Natural killer cell (primary cell): ENCODE measurements at places on chromosomes 2 and 18. TPM values are rescaled to one million over a fixed set of nuclear protein-coding genes. Genes with fewer than 3 reads are reported as not detected.

The GAREM2 gene
- total RNA-seq: 7.1 TPM

The SUCLG1 gene
- total RNA-seq: 54.6 TPM

The ATOH8 gene
- 0.23 TPM for total RNA-seq

The SCYGR4 gene
- total RNA-seq: not detected

The CBLN2 gene
- not detected for total RNA-seq

The VIL1 gene
- total RNA-seq: 1.6 TPM

The PPP1R1C gene
- total RNA-seq: not detected

The MAL gene
- 0.54 TPM for total RNA-seq

DNA sequence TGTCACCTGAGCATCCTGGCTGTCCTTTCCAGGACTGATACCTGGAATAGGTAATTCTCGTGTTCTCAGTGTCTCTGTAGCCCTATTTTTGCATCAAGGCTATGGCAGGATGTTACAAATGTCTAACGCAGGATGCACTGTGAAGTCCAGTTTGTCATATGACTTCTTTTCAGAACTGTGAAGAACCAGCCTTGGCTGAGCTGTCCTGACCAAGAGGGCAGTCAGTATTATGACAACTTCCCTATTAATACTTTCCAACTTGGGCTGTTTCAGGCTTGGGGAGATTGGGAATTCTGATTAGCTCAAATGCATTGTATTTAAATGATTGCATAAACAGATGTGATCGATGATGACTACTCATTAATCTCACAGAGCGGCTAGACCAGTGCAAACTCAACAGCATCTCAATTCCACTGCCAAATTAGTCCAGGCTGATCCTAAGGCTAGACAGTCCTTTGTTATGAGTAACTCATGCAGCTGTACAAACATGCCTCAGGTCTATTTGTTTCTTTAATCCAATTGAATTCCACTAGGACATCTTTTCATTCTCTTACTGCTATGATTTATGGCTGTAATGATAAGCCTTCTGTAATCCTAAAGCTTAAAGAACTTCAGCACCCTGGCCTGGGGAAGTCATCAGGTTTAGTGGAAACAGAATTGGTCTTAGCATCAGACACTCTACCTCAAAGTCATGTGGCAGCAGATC lies 331.6 kb downstream of the KCNS3 start:
- H3K4me1 ChIP-seq: no peaks in the 10 kb centered on the region
- H3K27me3 ChIP-seq: no peaks in the 10 kb centered on the region
- H3K4me3 ChIP-seq: no peak overlapping the region
- H3K27ac ChIP-seq: no peak overlapping the region
- H3K36me3 ChIP-seq: no peaks in the 10 kb centered on the region
- no peak for DNase-seq

- DNase-seq: no peak
- H3K4me3 ChIP-seq: no peak overlapping the region
- H3K27me3 ChIP-seq: no peaks in the 10 kb centered on the region
- H3K4me1 ChIP-seq: no peaks in the 10 kb centered on the region
- peaks cover 41% of the 10 kb centered on the region for H3K36me3 ChIP-seq
These were observed 53.1 kb downstream of the CAB39 start for GRCh38 chr2:230765611-230766300.

GRCh38 chr18:63708650-63709049 lies 5.9 kb downstream of the SERPINB11 start:
- H3K27me3 ChIP-seq: no peaks in the 10 kb centered on the region
- no peak for DNase-seq
- H3K4me1 ChIP-seq: no peaks in the 10 kb centered on the region
- no peaks in the 10 kb centered on the region for H3K36me3 ChIP-seq

DNA sequence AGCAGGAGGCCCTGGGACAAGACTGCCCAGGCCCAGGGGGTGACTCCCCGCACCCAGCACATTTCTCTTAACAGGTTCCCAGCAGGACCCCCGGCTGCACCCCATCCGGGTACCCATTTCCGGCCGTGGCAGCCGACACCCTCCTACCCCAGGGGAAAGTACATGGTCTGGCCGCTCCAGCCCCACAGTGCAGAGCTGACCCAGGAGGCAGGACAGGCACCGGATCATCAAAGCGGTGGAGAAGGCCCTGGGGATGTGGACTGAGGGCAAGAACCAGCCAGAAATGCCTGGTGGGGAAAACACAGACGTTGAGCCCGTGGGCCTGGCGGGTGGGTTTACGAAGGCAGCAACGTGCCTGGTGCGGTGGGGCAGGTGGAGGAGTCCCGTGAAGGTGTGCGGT lies 79.5 kb upstream of the GPC1 start:
- no peak for DNase-seq
- no peaks in the 10 kb centered on the region for H3K36me3 ChIP-seq
- no peak overlapping the region for H3K27ac ChIP-seq
- H3K27me3 ChIP-seq: no peaks in the 10 kb centered on the region

- no peak for DNase-seq
- H3K27ac ChIP-seq: no peak overlapping the region
- H3K4me3 ChIP-seq: no peak overlapping the region
- H3K4me1 ChIP-seq: peaks cover 37% of the 10 kb centered on the region
- peaks cover 12% of the 10 kb centered on the region for H3K36me3 ChIP-seq
These were observed 73.3 kb upstream of the MCFD2 start for GRCh38 chr2:46988733-46989481.

GRCh38 chr2:239630618-239631286 lies 229.9 kb upstream of the HDAC4 start:
- H3K36me3 ChIP-seq: no peaks in the 10 kb centered on the region
- no peak overlapping the region for H3K27ac ChIP-seq
- H3K27me3 ChIP-seq: no peaks in the 10 kb centered on the region
- no peak overlapping the region for H3K4me3 ChIP-seq
- peaks cover 45% of the 10 kb centered on the region for H3K4me1 ChIP-seq

- no peaks in the 10 kb centered on the region for H3K36me3 ChIP-seq
- H3K4me3 ChIP-seq: no peak overlapping the region
- DNase-seq: no peak
- H3K4me1 ChIP-seq: no peaks in the 10 kb centered on the region
- no peak overlapping the region for H3K27ac ChIP-seq
These were observed 27.0 kb downstream of the TFPI start for GRCh38 chr2:187527262-187527661.
